ENCODE measurements at places on chromosomes 4 and X.
A peak's percentile ranks its signal among the peaks of the same experiment; 100 is the strongest.

GRCh38 chr4:139030614-139031235 lies 15.1 kb downstream of the NOCT start:
- DNase-seq = peak; percentile 83

DNA sequence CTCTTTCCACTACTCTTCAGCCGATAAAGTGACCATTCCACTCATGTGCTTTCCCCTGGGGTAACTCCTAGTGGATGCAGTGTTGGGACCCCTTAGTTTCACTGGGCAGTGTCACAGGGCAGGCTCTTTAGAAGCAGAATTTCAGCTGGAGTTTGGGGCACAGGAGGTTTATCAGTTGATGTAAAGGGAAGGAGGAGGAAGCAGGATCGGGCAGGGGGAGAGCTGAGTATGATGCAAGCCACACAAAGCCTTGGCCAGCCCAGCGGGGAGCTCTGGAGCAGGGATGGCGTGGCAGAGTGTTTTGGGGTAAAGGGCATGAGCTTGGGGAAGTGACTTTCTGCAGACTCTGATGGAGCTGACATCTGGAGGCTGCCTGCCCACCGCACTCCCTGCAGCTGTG lies 19.3 kb downstream of the WDR13 start:
- DNase-seq = no peak

DNA sequence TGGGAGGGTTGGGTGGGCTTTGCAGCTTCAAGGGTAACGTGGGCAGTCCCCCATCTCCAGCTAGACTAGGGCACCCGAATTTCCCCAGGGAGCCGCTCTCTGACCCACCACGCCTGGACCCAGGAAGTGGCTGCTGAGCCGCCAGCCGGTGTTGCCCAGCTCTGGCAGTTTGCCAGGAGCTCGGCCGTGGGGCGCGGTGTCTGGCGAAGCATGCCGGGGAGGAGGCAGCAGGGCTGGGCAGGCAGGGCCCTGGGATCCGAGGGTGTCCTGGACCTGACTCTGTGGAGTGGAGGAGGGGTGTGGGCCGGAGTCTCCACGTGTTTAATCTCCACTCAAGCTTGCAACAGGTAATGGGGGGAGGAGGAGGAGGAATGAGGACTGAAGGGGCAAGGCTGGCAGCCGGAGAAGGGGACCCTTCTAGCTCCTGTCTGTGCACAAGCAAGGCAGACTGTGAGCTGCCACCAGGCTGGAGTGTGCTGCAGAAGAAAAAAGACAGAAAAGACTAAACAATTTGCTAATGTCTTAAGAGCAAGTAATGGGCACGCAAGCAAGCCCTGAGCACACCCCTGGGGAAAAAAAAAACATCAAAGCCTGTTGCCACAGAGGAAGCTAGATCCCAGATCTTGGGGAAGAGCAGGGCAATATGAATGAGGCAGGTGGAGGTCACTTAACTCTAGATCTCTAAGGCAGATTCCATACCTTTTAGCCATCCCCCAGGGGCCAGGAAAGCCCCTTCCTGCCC lies 2.4 kb downstream of the LONRF3 start:
- DNase-seq = no peak

GRCh38 chrX:11445540-11445939 lies 152.3 kb downstream of the AMELX start:
- DNase-seq = no peak

DNA sequence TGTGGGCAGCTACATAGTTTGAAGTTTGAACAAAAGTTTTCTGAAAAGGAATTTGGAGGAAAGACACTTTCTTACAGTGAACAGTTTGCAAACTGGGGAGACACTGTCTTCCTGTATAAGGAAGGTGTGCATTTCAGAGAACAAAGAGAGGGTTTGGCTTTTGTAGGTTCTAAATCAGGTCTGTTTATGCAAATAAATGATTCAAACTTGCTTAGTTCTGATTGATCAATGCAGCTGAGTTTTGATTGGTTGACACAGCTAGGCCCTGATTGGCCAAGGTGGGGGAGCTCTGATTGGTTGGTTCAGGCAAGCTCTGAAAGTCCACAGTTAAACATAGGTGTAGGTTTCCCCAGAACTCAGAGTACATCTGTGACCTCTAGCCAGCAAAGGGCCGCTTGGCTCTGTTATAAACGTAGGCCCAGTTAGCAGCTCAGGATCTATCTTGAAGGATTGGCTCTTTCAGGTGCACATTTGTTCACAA lies 63.0 kb upstream of the ENPP6 start:
- DNase-seq = no peak
